ENCODE measurements at places on chromosomes 2 and 18.
A peak's percentile ranks its signal among the peaks of the same experiment; 100 is the strongest.

DNA sequence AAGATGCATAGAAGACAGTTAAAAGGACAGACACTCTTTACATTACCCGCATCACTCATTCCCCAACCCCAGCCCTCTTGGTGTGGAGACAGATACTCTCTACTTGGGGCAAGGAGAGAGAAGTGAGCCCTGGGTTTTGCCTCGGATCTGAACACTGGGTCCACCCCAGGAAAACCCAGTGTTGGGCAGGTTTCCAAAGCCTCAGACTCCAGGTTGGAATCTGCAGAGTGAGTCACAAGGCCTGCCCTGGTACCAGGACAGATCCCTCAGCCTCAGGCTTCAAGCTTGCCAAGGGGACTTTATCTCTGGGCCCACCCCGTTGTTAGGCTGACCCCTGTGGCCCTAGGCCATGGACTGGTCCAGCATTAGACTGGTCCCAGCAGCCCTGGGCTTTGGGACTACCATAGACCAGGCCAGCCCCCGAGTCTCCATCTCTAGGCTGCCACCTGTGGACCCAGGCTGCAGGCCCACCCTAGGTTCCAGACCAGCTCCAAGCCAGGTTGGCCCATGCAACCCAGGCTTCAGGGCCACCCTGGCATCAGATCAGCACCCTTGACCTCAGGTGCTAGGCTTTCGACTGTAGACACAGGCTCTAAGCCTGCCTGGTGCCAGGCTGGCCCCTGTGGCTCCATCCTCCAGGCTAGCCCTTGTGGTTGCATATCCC, 112.8 kb downstream of the GULP1 start:
- DNase-seq, result peak; percentile 11

DNA sequence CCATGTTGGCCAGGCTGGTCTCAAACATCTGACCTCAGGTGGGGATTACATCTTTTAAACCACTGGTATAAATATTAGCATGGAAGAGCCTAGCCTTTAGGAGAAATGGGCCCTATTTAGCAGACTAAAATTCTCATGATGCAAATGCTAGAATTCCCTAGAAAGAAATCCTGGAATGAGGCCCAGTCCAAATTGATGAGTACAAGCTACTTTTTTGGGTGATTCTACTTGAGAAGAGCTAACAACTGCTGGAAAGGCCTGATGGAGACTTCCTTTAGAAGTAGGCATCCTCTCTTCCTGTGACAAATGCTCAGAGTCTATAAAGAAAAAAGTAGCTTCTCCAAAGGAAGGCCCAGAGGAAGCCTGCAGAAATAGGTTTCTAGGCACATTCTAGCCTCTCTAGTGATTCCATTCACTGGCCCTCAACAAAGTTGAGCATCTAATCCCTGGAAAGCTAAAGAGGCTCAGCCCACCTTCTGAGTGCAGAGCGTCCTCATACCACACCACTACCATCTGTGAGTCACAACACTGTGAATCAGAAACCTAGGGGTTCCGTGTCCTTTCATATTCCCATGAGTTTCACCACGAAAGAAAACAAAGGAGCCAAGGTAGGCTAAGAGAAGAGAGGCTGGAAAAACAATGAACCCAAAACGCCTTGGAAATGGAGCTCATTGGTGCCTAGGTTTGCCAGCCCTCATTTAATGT, 183.1 kb downstream of the C1D start:
- DNase-seq, result peak; percentile 66

DNA sequence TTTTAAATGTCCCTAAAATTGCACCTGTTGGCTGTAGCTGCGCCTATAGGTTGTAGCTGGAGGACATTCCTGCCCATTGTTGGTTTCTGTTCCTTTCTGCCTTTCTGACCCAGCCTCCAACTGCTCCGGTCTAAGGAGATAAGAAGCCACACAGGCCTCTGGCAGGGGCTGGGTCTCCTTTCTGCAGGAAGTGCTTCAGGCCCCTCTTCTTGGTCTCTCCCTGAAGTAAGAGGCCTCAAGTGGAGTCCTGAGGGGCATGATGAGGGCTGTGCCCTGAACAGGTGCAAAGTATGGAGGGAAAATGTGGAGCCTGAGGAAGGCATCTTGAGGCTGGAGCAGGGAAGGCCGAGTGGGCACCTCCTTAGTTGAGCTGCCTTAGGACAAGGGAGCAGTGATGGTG, 10.4 kb upstream of the SFTPB start:
- DNase-seq, result no peak

GRCh38 chr2:151334082-151334815, 23.1 kb upstream of the TNFAIP6 start:
- peak; percentile 92 for DNase-seq

DNA sequence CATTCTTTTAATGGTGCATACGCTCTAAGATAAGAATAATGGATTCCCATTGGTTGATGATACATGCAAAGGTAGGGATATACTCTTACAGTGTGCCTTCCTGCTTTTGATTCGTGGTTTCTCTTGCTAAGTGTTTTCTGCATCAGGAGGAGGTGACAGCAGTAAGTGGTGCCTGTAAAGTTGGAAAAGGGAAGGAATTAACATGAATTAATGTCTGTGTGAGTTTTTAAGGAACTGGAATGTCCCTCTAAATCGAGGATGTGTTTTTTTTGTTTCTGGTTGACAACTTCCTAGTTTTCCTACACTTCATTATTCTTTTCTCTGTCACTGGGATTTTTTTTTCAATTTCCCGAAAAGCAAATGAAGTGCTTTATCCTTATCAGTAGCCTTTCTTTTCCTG, 54.4 kb downstream of the CRIM1 start:
- DNase-seq, result no peak

DNA sequence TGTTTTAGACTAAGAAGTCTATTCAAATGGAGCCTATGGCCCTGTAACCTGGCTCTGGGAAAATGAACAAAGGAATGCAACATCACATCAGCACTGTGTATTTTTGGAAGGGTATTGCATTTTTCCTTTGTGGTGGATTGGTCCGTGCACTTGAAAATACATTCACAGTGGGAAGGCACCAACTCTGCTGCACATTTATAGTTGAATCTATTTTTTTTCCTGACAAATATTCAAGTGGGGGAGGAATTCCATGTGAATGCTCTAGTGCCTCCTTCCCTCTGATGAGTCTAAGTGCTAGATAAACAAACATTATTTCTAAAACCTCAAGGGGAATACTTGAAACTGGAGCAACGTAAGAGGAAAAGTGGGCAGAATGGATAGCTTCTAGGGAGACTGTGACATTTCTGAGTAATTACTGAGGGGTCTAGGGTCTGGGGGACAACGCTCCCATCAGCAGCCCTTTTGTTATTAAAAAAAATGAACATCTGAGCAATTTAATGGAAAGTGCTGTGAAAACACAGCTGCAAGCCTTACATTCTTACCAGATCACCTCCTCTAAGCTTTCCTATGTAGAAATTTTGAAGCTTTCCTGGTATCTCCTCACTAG, 208.2 kb downstream of the SLC8A1 start:
- peak; percentile 89 for DNase-seq
